ENCODE measurements at places on chromosomes 12 and 14. TPM values are rescaled to one million over a fixed set of nuclear protein-coding genes. Genes with fewer than 3 reads are reported as not detected.
A peak's percentile ranks its signal among the peaks of the same experiment; 100 is the strongest.

C12orf54 gene
- not detected for polyA plus RNA-seq

ADAM20 gene
- polyA plus RNA-seq = not detected

MTA1 gene
- polyA plus RNA-seq = 30.4 TPM

PRB2 gene
- not detected for polyA plus RNA-seq

- no peak for DNase-seq
Observed at GRCh38 chr12:106767954-106768822, 6.3 kb upstream of the RIC8B start.

DNA sequence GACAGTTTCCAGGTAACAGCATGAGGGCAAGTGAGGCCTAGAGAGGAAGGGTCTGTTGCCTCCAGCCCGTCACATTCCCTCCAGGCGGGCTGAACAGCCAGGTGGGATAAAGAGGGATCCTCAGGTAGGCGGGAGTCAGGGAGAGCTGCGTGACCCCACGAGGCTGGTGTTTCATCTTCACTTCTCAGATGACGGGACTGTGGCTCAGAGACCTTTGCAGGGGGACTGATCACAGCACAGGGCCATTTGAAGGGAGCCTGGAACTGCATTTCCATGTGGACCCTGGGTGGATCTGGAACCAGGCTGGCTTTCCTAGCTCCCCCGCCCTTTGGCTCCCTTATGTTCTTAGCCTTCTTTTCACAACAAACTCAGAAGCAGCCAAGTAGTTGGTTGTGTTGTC, 37.4 kb downstream of the SH2B3 start:
- no peak for DNase-seq

- DNase-seq = no peak
Observed at GRCh38 chr14:73736842-73737241, 22.7 kb upstream of the PNMA1 start.

DNA sequence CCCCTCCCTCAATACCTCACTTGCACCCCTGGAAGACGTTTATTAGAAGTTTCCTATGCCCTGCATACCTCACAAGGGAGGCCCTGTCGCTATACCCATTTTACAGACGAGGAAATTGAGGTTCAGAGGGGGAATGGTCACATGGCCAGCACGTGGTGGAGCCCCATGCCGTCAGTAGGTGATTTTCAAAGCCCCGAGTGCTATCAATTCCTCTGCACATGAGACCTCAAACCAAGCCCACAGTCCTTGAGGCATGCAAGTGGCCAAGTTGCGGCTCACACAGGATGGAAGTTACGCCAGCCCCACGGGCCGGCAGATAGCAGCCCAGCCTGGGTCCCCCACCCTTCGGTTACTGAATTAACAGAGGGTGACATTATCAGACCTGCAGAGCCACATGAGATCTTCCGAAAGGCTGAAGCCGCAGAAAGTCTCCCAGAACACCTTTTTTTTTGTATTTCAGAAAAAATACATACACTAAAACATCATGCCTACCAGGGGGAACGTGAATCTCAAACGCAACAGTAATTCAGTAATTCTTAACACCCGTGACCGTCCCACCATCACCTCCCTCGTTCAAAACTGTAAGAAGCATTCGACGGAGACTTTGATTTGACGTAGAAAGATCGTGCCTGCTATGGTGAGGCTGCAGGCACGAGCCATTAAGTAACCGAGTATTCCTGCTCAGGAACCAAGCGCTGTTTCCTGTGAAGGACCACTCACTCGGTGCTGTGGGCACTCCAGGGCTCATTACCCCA, 129.0 kb downstream of the RFLNA start:
- DNase-seq = no peak

GRCh38 chr14:90428676-90429075, 31.8 kb downstream of the CALM1 start:
- DNase-seq = no peak

- DNase-seq = peak; percentile 66
Observed at GRCh38 chr12:64390275-64390851, at the start of gene C12orf56. Gene C12orf56, minus strand, starts transcription at chr12:64390758. Its CDS starts 193 bp downstream, at chr12:64390565.
